ENCODE measurements at places on chromosomes 4 and X.

DNA sequence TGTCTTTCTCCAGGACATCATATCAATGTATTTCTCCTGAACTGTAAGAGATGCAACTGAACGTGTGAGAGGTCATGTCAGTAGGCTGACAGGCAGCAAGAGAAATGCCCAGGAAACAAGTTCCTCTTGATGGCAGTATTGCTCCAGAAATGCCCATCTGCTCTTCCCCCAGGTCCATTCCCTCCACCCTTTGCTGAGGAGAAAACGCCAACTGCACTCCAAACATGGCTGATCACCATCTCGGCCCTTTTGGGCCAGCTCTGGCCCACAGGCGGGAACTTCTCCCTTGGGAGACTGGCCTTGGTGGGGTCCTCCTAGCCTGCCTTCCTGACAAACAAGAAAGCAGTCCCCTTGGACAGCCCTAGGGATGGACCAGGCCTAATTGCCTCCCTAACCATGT, 276.5 kb upstream of the AGTR2 start:
- DNase-seq: peak; percentile 15

DNA sequence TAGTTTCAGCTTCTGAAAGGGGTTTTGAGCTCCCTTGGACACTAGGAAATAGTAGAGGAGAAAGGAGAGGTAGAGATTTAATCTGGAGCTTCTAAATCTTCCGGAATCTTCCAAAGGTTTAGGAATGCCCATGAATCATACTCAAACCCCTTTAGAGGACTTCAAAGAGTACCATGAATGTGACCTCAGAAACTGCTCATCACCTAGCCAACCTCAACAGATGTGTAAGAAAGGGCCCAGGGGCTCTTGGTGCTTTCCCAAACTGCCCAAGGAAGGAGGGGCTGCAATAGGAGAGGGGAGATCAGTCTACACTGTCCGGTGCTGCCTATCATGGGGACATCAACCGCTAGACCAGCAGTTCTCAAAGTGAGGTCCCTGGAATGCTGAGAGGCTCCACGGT, 109.1 kb downstream of the RBM47 start:
- no peak for DNase-seq

- no peak for DNase-seq
Observed at GRCh38 chr4:8494983-8495548, 54.5 kb downstream of the TRMT44 start.

DNA sequence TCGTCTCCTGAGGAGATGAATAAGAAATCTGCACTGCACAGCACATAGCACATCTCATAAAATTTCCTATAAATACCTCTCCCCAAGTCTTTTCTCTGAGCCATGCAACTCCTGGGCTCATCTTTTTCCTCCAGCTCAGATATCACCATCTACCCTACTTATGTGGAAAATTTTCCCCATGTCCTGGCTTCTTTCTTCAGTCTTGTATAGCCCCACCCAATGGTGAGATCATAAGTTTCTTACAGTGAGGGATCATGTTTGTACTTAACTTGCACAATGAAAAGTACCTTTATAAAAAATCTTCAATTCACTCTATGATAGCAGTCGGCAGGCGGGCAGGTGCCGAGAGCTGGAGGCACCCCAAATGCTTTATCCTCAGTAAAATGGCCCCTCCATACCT, 198.6 kb upstream of the S100G start:
- DNase-seq: no peak

DNA sequence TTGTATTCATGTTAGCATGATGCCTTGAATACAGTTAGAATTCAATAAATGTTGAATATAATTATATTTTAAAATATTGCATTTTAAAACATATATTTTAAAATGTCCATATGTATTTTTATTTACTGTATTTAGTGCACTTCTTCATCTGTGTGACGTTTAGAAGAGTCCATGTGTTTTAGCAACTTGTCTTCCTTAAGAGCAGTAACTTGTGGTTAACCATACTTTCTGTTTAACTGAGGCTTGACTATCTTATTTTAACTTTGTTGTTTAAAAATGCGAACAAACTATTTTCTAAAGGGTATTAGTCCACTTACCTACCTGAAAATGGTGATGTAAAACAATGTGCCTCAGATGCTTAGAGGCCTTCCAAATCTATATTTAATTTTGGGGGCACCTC, 858 bp downstream of the DMP1 start:
- DNase-seq: no peak

GRCh38 chr4:41734371-41734770, 14.2 kb downstream of the PHOX2B start:
- no peak for DNase-seq

- DNase-seq: no peak
Observed at GRCh38 chr4:78545275-78546246, 6.0 kb upstream of the ANXA3 start.

GRCh38 chr4:123624959-123625358, 228.4 kb downstream of the SPRY1 start:
- no peak for DNase-seq

DNA sequence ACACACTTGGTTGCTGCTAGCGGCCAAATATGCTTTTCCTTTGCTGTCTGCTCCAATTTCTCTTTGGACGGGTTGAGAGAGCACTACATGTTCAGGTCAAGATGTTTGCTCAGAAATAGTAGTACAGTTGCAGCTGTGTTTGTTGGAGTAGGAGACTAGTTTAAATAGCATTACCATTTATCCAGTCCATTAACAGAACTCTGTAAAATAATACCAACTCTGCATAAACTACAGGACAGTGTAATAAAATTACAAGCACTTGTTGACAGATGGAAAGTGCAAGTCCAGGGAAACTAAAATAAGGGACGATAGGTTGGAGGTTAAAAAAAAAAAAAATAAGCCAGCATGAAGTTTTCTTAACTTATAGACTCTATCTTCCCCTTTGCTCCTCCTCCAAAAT, 20.2 kb downstream of the SLIT2 start:
- DNase-seq: no peak

- no peak for DNase-seq
Observed at GRCh38 chr4:3271131-3271530, 21.7 kb upstream of the RGS12 start.

DNA sequence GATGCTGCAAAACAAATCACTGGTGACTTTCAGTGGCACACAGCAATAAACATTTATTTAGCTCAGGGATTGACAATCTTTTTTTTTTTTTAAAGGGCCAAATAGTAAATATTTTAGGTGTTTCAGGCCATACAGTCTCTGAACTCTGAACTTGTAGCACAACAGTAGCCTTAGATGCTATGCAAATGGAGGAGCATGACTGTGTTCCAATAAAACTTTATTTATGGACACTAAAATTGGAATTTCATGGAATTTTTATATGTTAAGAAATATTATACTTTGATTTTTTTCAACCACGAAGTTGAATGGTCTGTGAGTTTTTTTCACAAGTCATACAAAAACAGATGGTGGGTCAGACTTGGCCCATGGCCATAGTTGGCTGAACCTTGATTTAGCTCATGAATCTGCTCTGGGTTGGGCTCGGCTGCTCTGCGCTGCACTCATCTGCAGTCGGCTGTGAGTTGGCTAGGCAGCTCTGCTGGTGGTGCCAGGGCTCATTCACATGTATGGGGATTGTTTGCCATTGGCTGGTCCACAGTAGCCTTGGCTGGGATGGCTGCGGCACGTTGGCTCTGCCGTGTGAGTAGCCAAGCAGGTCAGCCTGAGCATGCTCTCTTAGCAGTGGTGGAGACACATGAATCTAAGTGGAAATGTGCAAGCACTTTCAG, 231.7 kb upstream of the PGRMC2 start:
- DNase-seq: no peak

- no peak for DNase-seq
Observed at GRCh38 chrX:104684077-104684476, 118.1 kb downstream of the IL1RAPL2 start.

- DNase-seq: no peak
Observed at GRCh38 chr4:10704430-10704810, 19.9 kb upstream of the CLNK start.

DNA sequence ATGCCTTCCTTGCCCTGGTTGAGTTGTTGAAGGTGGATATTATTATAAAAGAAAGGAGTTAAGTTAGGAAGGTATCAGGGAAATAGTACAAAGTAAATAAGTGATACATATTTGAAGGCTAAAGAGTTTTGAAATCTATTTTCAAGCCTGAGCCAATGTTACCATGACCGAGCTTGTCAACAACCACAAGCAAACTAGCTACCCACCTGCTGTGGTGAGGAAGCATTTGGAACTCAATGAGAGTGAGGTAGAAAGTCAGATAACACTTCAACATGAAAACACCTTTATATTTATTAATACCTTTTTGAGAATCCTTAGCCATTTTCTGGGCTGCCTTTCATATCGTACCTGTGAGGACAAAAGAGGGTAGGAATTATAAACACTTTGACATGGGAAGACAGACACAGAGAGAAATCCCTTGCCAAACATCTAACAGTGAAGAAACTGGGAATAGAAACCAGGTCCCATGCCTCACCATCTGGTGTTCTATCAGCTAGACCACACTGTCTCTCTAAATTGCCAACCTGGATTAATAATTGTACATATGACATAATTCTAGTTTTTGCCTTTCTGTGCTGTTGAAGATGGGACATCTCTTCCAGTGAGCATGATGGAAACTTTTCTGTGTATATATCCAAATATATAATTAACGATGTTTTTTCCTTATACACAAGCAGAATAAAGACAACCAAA, 606.4 kb upstream of the NR3C2 start:
- no peak for DNase-seq

GRCh38 chr4:189367832-189368231, 572.8 kb upstream of the FRG1 start:
- no peak for DNase-seq
